Activated CD8-positive, alpha-beta memory T cell treated with anti-CD3 and anti-CD28 coated beads for 1 hour (primary cell): ENCODE measurements at places on chromosomes 12 and 14.

DNA sequence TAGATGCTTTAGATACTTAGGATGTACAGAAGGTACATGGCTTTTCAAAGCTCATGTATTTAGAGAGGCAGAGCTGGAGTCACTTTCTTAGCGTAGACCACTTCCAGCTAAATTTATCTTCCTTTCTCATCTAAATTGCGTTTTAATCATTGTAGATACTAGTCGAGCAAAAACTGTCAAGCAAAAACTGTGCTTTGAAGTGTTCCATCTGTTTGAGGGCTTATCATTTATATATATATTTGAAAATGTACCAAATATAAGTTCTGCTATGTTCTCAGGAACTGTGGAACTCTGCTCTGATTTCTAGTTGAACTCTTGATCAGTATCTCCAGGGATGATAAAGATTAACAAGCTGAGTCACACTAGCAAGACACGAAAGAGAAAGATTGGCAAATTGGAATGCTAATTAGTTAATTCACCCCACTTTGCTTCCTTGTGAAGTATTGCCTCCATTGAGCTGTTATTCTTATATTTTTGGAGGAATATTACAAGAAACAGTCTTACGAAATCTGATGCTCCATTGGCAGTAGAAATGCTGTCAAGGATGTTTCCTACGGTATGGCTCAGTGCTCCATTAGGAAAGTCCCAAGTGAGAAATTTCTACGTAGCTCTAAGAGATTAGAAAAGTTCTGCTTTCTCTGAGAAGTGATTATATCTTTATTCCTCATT is 310.7 kb downstream of the AEBP2 start:
- DNase-seq = no peak

DNA sequence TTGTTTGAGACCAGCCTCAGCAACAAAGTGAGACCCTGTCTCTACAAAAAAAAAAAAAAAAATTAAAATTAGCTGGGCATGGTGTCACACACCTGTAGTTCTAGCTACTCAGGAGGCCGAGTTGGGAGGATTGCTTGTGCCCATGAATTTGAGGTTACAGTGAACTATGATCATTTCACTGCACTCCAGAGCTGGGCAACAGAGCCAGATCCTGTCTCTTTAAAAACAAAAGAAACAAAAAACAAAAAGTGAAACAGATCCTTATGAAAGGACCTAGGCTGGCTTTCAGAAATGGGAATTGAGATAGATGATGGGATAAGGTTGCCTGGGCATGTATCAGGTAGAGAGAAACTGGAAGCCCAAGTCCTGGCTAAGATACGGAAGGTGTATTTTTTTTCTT is 13.9 kb downstream of the ACTR6 start:
- no peak for DNase-seq

DNA sequence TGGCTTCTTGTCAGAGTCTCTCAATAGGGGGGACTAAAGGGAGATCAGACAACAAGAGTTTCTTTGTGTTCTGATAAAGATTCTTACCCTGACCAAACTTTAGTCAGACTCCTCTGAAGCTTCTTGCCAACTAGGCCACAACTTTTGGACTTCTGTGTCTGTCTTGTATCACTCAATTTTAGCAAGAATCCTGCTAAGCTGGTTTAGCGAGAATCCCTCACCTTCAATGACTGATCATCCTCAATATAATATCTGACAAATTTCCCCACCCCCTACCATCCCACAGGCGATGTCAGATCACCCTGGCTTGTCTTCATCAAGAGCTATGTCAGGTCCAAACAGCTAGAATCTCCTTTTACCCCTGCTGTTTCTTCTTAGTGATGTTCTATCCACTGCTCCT is 215.2 kb downstream of the RASSF9 start:
- no peak for DNase-seq

GRCh38 chr14:92511453-92512238 is 1.9 kb upstream of the RIN3 start:
- no peak for DNase-seq

GRCh38 chr12:68866950-68867349 is 59.0 kb downstream of the MDM2 start:
- DNase-seq = no peak

- no peak for DNase-seq
Measured at GRCh38 chr14:104309657-104310369, 171.4 kb downstream of the KIF26A start.

GRCh38 chr14:33432407-33433023 is 493.8 kb downstream of the NPAS3 start:
- DNase-seq = no peak

GRCh38 chr12:115583591-115583990 is 693.9 kb downstream of the MED13L start:
- no peak for DNase-seq

- no peak for DNase-seq
Measured at GRCh38 chr12:72273851-72274351, 1.7 kb downstream of the TRHDE start.

DNA sequence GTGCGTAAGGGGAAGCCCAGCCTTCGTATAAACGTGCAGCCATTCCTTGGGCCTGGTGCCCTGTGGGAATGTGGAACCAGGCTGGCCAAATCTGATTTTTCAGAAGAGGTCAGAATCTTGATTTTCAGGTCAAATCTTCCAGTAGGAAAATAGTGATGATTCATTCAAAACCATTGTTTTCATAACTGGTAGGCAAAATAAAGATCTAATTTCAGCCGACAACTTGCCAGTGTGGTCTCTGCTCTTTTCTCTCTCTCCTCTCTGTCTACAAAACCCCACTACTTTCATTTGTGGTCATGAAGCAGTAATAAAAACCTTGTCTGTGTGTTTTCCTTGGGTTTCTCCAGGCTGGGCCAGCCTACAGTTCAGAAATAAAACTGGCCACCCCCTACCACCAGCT is 135.1 kb downstream of the RBM19 start:
- DNase-seq = no peak

- DNase-seq = no peak
Measured at GRCh38 chr12:107287436-107288413, 194.4 kb upstream of the CRY1 start.

- DNase-seq = no peak
Measured at GRCh38 chr14:39766397-39767000, 334.3 kb upstream of the FBXO33 start.

- no peak for DNase-seq
Measured at GRCh38 chr12:69397978-69398377, 38.4 kb downstream of the YEATS4 start.

- DNase-seq = no peak
Measured at GRCh38 chr14:62081012-62081612, 318.9 kb downstream of the SNAPC1 start.

- DNase-seq = no peak
Measured at GRCh38 chr12:92288561-92288960, 142.9 kb upstream of the BTG1 start.

DNA sequence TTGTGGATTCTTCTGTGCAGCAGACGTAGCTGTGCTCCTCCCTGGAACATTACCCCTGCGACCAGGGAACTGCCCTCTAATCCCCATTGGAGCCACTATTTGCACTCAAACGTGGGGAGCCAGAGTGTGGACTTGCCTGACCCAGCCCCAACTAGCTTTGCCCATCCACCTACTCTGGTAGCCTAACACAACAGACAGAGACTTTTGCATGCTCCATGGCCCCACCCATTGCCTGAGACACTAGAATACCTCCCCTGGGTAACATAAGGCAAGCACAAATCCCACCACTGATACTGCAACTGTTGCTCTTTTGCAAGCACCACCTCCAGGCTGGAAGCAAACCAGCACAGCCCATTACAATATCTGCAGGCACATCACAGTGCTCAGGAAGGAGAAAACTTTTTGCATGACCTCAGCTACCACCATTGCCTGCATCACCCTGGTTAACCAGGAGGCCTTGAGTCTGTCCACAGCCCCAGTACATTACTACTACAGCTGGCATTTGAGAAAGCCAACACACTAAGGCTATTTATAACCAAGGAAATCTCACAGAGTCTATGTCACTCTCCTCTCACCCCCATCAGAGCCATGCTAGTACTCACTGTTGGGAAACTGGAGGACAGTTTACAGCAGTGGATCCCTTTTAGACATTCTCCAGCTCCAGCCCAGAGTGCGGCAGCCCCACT is 15.0 kb downstream of the CEP128 start:
- DNase-seq = no peak

DNA sequence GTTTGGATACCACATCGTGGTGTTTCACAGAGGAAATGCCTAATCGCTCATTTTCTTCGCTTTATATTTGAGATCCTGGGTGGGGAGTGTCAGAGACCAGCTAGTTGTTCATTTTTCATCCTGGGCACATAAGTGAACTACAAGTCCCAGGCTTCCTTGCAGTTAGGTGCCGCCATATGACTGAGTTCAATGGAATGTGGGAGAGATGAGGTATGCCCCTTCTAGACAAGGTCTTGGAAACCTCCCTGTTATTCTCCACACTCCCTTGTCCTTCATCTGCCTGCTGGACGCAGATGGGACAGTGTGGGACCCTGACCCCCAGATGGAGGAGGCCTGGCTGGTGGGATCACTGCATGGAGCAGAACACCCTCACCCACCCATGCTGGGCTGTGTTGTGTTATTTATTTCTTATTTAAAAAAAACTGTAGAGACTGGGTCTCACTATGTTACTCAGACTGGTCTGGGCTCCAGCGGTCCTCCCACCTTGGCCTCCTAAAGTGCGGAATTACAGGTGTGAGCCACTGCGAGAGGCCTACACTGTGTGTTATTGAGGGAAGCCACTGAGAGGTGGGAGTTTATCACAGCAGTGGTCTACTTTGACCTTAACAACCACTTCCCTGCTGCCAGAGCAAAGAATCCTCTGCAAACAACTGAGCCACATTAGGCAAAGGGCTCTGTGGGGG is 42.9 kb upstream of the VRK1 start:
- DNase-seq = no peak

GRCh38 chr12:90253136-90253535 is 544.5 kb upstream of the ATP2B1 start:
- DNase-seq = no peak
